Hindlimb muscle (tissue), 1 donor: ENCODE measurements at places on chromosomes 4 and X.
A peak's percentile ranks its signal among the peaks of the same experiment; 100 is the strongest.

DNA sequence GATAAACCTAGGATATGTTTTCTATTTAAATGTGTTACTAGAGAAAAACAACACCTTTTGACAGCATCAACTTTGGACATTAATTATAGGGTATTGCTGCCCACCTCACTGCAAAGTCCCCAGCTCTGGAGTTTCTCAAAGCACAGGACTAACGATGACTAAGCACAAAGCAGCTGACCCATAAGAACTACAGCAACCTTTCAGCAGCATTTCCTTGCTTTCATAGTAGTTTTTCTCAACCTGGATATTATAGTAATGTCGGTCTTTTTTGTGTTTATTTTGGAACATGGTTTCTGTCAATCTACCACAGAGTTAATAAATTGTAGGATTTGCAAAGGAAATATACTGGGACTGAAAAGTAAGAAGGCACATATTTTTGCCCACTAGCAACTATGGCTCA lies 21.5 kb downstream of the HHIP start:
- DNase-seq, result no peak

- peak; percentile 40 for DNase-seq
Observed at GRCh38 chrX:136694431-136695087, 46.6 kb downstream of the CD40LG start.

GRCh38 chrX:35046660-35047296 lies 104.2 kb downstream of the FAM47B start:
- no peak for DNase-seq

- no peak for DNase-seq
Observed at GRCh38 chrX:14010566-14010965, 19.1 kb downstream of the GEMIN8 start.

GRCh38 chr4:25834411-25835107 lies 28.2 kb downstream of the SEL1L3 start:
- DNase-seq, result no peak

- no peak for DNase-seq
Observed at GRCh38 chrX:7145454-7145853, 2.1 kb upstream of the STS start.

DNA sequence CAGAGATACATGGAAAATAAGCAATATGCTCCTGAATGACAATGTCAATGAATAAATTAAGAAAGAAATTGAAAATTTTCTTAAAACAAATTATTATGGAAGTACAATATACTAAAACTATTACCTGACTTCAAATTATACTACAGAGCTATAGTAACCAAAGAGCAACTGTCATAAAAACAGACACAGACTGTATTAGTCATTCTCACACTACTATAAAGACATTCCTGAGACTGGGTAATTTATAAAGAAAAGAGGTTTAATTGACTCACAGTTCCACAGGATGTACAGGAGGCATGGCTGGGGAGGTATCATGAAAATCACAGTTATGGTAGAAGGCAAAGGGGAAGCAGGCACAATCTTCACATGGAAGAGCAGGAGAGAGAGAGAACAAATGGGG lies 60.0 kb upstream of the CYSLTR1 start:
- DNase-seq, result peak; percentile 0

- DNase-seq, result no peak
Observed at GRCh38 chr4:95181243-95181995, 367.4 kb downstream of the UNC5C start.

GRCh38 chrX:140701480-140701879 lies 8.1 kb upstream of the LINC00632 start:
- DNase-seq, result peak; percentile 26

- no peak for DNase-seq
Observed at GRCh38 chrX:16429406-16429805, 220.6 kb upstream of the S100G start.

- DNase-seq, result no peak
Observed at GRCh38 chrX:1118572-1119199, 93.8 kb downstream of the CRLF2 start.

DNA sequence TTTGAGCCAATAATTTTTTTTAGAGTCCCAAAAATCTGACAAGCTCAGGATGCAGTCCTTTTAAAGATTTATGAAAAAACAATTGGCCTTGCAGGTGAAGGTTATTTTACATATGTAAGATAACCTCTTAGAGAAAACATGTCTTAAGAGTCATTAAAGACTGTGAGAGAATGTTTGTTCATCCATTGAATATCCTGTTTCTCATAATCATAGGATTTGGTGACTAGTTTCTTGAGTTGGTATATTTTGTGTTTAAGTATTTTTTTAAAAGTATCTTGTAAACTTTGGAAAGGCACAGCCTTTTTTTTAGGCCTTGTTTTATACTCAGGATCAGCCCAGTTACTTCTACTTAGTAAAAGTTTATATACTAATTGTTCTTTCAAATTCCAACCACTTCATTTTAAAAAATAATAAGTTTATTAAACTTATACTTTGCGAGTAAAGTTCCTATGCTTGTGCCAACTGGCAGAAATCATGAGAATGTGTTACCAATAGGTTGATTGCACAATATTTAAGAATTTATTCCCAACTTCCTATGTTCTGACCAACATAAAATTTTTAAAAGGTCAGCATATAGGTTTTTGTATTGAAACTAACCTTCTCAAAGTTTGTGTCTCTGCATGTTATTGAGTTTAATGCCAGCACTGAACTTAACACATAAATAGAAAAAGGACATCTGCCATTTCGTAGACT lies 40.0 kb upstream of the ARSJ start:
- no peak for DNase-seq

GRCh38 chr4:80058740-80059139 lies 14.3 kb downstream of the ANTXR2 start:
- no peak for DNase-seq

DNA sequence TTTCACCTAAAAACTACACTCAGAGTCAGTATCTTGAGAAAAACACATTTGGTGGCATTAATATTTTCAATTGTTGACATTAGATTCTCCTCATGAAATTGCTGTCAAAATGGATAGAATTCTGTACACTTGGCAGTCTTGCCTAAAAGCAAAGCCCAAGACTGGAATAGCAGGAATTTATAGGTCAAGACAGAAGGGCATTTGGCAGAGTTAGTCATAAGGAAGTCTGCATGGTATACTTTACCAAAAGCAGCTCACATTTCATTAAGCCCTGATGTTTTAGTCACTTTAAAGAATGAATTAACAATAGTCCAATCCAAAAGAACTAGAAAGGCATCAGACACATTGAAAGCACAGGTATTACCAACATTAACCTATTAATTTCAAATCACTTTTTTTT lies 7.1 kb downstream of the CCDC160 start:
- no peak for DNase-seq

DNA sequence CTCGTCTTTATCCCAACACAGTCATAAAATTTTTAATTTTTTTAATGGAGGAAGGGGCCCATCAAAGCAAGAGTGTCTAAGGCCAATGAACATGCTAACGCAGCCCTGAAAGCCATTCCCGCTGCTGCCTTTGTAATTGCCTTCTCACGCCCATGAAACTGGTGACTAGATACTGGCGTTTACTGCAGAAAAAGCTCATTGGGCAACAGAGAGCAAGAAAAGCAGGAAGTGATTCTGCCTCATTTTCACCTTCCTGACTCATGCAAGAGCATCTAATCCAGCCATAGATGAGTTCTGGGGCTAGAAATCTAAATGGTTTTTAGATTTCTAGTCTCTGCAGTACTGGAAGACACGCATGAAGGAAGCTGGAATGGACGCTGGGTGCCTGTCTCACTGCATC lies 72.5 kb downstream of the ANXA3 start:
- DNase-seq, result no peak

- no peak for DNase-seq
Observed at GRCh38 chrX:926991-927390, 285.5 kb downstream of the CRLF2 start.

GRCh38 chr4:113603911-113604310 lies 157.6 kb downstream of the CAMK2D start:
- DNase-seq, result no peak

GRCh38 chrX:117196481-117196880 lies 733.7 kb upstream of the CT83 start:
- no peak for DNase-seq

DNA sequence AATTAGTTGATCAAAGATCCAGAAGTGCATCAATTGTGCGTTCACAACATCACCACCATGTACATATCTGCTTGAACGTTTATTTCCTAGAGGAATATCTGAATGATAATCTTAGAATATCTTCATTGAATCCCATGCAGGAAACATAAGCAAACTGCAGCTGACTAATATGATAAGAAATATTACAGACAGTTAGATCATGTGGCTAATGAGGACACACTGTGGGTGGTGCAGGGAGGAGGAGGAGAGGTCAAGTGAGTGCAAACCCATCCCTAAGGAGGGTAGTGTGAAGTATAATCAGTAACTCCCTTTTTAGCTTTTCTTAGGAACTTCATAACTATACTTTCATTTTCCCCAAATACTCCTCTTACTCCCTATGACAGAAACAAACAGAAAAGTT lies 58.3 kb upstream of the HPGD start:
- DNase-seq, result no peak
